Activated T-helper 1 cell treated with anti-CD3 and anti-CD28 coated beads, Interleukin-2, amount 50 U/mL, for 16 hours (primary cell): ENCODE measurements at places on chromosomes 2 and 18.

GRCh38 chr2:142347751-142348150 lies 216.9 kb upstream of the LRP1B start:
- no peak for DNase-seq

- DNase-seq: no peak
Observed at GRCh38 chr2:233233618-233234230, 17.7 kb upstream of the ATG16L1 start.

DNA sequence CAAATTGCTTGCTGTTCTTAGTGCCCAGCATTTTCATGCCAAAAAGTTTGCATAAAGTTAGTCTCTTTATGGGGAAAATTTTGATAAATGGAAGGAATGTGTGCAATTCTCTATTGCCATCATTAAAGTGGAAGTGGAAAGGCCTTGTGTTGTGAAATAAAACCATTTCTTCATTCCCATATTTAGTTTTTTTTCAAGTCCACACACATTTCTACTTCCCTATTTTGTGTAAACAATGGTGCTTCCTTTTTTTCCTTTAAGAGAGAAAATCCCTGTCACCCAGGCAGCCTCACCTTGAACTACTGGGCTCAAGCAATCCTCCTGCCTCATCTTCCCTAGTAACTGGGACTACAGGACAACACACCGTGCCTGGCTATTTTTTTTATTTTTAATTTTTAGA lies 42.3 kb upstream of the NCOA1 start:
- DNase-seq: no peak

- DNase-seq: no peak
Observed at GRCh38 chr2:48207201-48207641, 300.9 kb upstream of the FBXO11 start.

GRCh38 chr2:234887195-234887594 lies 64.6 kb upstream of the SH3BP4 start:
- DNase-seq: no peak

DNA sequence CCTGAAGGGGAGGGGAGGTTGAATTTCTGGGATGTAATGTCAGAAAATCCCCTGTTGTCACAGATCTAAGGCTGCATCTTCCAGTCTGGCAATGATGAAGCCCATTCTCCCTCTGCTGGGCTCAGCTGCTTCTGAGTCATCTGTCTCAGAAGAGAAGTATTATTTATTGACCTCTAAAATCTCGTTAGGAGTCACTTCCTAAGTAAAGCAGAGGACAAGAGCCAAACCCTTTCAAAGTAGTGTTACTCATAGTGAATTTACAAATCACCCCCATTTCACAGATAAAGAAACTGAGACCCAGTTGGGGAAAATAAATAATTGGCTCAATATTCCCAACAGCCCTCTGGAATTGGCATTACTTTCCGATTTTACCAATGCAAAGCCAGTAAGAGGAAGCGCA lies 167.3 kb upstream of the SKOR2 start:
- no peak for DNase-seq

GRCh38 chr2:231701456-231702373 lies 6.6 kb upstream of the PTMA start:
- DNase-seq: no peak

GRCh38 chr2:203451689-203452088 lies 83.4 kb downstream of the RAPH1 start:
- no peak for DNase-seq

DNA sequence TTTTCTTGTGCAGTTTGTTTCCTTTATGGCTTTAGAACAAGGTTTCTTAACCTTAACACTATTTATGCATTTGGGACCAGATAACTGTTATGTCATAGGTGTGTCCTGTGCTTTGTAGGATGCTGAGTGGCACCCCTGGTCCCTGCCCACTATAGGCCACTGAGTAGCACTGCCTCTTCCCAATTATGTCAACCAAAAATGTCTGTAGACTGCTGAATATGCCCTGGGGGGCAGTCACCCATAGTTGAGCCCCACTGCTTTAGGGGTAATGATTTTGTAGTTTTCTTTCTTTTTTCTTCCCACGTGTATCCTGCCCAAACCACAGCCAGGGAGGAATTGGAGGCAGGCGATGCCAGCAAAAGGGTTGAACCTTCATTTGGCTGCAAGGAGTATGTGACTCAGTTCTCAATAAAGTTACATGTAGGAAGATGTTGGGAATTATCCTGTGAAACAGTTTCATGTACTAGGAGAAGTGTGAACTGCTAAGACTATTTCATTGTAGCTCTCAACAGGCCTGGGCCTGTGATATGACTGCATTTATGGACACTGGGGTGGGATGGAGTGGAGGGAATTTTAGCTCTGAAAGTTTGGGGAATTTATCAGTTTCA lies 65.7 kb downstream of the FMNL2 start:
- no peak for DNase-seq

- DNase-seq: no peak
Observed at GRCh38 chr18:54766634-54767033, 61.6 kb upstream of the RAB27B start.

DNA sequence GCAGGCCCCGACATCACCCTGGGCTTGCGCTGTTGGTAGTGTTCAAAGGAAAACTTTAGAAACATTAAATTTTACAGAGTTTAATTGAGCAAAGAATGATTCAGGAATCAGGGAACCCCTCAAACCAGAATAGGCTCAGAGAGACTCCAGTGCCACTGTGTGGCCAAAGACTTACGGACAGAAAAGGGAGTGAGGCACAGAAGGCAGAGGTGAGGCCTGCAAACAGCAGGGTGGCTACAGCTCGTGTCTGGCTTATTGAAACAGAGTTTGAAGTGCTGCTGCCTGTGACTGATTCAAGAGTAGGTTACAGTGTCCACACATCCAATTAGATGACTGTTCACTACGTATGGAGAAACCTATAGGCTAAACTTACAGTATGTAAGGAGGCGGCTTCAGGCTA lies 2.4 kb upstream of the CTDP1 start:
- no peak for DNase-seq

- no peak for DNase-seq
Observed at GRCh38 chr18:36977121-36977520, 148.2 kb downstream of the KIAA1328 start.

DNA sequence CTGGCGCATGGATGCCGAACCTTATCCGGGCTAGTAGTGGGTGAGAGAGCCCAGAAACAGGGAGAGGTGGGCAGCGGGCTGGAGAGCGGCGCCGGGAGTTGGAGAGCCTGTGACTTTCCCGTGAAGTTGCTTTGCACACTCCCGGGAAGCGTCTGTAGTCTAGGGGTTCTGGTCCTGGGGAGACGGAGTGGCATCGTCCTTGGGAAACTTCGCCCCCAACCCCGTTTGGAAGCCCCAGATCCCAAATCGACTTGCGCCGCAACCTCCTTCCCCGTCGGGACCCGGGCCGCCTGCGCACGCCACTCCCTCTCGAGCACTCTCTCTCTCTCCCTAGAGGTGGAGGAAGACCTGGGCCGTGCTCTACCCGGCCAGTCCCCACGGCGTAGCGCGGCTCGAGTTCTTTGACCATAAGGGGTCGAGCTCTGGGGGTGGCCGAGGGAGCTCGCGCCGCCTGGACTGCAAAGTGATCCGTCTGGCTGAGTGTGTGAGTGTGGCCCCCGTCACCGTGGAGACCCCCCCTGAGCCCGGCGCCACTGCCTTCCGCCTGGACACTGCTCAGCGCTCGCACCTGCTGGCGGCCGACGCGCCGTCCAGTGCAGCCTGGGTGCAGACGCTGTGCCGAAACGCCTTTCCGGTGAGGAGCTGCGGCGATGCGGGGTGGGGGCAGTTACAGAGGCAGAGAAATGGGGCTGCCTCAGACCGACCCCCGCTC lies 456 bp downstream of the DOK1 start:
- peak; percentile 22 for DNase-seq

DNA sequence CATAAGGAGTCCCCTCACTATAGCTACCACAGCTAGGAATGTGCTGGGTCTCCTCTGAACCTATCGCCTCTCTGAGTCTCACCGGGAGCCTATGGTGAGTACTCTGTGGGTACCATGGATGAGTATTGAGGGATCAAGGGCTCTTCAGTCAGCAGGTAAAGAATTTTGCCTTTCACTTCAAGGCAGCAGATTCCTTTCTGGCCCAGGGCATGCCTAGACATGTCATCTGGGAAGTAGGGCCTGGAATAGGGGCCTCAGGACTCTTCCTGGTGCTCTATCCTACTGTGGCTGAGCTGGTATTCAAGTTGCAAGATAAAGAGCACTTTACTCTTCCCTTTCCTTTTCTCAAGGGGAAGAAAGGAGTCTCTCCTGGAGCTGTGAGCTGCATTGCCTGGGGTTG lies 85.6 kb upstream of the LHCGR start:
- no peak for DNase-seq

DNA sequence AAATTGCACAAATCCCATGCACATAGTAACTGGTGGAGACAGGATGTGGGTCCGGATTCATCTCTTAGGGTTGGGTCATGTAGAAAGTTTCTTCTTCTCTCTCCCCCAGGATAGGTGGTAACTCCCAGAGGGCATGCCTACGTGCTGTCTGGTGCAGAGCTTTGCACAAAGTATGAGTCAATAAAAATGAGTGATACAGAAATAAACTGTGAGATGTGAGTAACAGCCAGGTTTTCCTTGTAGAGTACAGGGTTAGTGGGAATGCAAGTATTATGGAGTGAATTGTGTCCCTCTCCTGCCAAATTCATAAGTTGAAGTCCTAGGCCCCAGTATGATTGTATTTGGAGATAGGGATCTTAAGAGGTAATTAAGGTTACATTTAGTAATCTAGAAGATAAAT lies 289.4 kb downstream of the ALK start:
- DNase-seq: no peak

DNA sequence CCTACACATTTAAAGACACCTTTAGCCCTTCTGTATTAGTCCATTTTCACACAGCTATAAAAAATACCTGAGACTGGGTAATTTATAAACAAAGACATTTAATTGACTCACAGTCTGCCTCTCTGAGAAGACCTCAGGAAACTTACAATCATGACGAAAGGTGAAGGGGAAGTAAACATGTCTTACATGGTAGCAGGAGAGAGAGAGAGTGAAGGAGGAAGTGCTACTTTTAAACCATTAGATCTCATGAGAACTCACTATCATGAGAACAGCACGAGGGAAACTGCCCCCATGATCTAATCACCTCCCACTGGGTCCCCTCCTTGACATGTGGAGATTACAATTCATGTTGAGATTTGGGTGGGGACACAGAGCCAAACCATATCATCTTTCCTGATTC lies 946.6 kb downstream of the SLC4A3 start:
- DNase-seq: no peak

DNA sequence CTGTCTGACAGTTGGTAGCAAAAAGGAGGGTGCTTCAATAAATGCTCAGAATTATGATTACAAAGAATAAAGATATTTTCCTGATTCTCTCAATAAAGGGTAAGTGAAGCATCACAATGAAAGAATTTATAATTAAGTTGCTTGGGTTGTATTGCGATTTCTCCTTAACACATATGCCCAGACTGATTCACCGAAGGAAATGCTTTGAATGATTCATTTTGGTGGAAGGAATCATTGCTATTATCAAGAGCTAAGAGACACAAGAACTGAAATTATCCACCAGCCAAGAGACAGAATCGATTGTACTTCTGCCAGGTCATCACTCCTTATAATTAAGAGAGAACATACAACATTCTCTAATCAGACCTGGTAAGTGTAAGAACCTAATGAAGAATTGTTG lies 301.4 kb downstream of the NR4A2 start:
- DNase-seq: no peak

GRCh38 chr18:55588111-55588869 lies at the start of gene TCF4:
TCF4 (minus strand) TSS chr18:55588192; CDS start chr18:55587116, 1,076 bp downstream.
- no peak for DNase-seq

- DNase-seq: no peak
Observed at GRCh38 chr2:193251909-193252308, 1057.2 kb upstream of the TMEFF2 start.

DNA sequence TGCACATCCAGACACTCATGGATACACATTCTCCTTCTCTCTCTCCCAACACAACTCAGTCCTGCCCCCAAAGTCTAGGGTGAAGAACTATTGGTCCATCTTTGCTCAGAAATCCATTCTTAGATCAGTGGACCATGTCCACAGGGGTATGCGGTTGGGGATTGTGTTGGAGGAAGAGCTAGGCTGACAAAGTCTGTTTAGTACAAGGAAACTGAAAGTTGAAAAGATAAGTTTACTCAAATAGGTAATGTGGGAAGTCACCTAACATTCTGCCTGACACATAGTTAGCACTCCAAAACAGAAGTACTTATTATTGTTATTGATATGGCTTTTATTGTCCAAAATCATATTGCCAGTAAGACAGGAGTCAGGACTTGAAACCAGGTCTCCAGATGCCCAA lies 55.9 kb downstream of the ALK start:
- no peak for DNase-seq

DNA sequence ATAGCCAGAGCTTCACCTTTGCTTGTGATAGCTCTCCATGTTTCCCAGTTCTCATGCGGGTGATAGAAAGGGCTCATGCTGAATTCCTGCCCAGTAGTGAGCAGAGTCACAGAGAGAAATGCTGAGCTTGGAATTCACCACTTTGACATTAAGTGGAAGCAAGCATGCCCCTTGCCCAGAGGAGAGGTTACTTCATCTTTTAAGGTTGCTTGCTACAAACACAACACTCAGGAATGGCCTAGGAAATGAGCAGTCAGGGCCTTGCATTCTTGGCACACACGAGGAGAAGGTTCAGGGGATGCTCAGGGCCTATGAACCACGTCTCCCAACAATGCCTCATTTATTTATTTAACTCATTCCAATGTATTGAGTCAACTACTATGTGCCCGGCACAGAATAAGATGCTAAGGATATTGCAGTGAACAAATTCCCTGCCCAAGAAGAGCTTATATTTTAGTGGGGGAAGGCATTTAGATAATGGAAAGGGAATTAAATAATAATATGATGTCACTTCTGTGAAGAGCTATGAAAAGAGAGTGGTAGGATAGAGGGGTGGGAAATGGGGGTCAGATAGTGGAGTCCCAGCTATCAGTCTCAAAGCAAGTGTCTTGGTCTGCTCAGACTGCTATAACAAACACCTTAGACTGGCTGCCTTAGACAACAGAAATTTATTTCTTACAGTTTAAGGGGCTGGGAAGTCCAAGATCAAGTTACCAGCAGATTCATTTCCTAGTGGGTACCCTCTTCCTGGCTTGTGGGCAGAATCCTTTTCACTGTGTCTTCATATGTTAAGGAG lies 42.1 kb downstream of the DDX18 start:
- no peak for DNase-seq

DNA sequence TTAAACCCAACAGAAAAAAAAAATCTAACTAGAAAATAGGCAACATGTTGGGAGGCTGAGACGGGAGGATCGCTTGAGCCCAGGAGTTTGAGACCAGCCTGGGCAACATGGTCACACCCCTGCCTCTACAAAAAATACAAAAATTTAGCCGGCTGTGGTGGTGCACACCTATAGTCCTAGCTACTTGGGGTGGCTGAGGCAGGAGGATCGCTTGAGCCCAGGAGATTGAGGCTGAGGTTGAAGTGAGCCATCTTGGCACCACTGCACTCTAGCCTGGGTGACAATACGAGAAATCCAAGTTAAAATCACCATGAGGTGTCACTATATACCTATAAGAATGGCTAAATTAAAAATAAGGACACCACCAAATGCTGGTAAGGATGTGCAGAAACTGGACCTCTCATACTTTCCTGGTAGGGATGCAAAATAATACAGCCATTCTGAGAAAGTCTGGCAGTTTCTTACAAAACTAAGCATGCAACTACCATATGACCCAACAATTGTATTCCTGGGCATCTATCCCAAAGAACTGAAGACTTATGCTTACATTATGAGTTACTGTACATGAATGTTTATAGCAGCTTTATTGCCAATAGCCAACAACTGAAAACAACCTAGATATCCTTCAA lies 2.2 kb downstream of the SEPTIN10 start:
- DNase-seq: no peak

GRCh38 chr2:132703396-132703795 lies 33.4 kb upstream of the LYPD1 start:
- no peak for DNase-seq
